GM04503 (cell line): ENCODE measurements at places on chromosomes 12 and 14.

GRCh38 chr14:72063761-72064282, 131.6 kb downstream of the RGS6 start:
- no peak for DNase-seq

- no peak for DNase-seq
Observed at GRCh38 chr12:26334621-26335124, 139.3 kb downstream of the SSPN start.

GRCh38 chr12:8088574-8088973, 6.5 kb downstream of the NECAP1 start:
- DNase-seq, result no peak

GRCh38 chr12:33323823-33324222, 115.8 kb downstream of the SYT10 start:
- no peak for DNase-seq

GRCh38 chr14:29442696-29443095, 485.0 kb downstream of the PRKD1 start:
- peak; percentile 34 for DNase-seq

DNA sequence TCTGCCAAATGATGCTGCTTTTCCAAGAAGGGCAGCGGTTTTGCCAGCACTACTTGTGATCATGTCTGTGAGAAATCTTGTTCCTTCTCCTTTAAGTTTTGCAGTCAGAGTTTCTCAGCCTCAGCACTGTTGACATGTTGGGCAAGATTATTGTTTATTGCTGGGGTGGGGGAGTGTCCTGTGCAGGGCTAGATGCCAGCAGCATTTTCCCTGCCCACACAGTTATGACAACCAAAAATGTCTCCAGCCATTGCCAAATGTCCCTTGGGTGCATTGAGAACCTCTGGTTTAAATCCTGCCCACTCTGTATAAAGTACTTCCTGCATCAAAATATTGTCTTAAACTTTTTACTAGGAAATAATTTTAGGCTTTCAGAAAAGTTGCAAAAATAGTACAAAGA, 20.0 kb downstream of the TMEM132C start:
- DNase-seq, result no peak

DNA sequence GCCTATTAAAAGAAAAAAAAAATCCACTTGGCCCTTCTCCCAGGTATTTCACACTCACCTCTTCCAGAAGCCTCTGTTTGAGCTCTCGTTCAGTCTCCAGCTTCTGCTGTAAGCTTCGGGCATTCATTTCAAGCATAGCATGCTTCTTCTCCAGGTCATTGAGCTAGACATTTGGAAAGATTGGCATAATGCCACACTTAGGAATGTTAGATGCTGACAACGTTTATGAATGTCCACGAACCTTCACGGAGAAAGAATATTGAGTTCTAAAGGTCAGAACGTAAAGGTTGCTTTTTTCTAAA, 60.5 kb downstream of the PRKAB1 start:
- DNase-seq, result no peak

- DNase-seq, result no peak
Observed at GRCh38 chr14:105860615-105861580, 334.5 kb downstream of the TMEM121 start.

GRCh38 chr12:120677765-120678473, 9.0 kb upstream of the MLEC start:
- DNase-seq, result no peak

DNA sequence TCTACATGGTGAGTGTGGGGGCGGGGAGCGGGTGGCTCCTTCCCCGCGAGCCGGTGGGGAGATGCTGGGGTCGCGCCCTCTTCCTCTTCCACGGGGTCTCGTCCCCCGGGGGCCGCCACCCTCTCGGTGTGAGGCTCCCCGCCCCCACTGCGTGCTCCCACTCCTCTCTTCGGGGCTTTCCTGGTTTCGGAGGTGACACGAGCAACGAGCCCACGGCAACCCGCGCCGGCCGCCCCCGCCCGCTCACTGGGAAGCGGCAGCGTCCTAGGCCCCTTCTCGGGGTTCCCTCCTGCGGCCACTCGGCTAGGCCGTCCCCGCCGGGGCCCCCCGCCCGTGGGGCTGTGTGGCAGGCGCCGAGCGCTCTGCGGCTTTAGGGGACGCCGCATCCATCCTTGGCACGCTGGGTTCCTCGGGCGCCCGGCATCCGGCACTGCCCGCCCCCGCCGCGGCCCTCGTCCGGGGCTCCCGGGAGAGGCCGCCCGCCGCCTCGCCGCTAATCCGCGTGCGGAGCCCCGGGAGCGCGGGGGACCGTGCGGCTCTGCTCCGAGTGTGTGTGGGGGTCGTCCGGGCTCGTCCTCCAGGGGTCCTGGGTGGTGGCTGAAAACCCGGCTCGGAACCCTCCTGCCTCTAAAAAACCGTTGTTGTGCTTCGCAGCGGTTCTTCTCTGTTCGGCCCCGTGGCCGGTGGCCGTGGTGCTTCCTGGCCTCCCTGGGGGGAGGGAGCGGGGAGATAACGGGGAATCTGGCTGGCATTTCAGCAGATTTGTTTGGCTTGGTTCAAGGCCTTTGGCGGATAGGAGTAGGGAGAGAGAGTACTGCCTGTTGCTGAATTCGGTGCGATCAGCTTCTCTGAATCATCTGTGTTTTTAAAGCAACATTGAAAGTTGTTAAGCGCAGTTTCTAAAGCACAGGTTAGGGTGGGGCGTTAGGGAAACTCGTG, 1.0 kb downstream of the PCNX1 start:
- no peak for DNase-seq

- no peak for DNase-seq
Observed at GRCh38 chr12:46677749-46678148, 148.0 kb downstream of the SLC38A4 start.

DNA sequence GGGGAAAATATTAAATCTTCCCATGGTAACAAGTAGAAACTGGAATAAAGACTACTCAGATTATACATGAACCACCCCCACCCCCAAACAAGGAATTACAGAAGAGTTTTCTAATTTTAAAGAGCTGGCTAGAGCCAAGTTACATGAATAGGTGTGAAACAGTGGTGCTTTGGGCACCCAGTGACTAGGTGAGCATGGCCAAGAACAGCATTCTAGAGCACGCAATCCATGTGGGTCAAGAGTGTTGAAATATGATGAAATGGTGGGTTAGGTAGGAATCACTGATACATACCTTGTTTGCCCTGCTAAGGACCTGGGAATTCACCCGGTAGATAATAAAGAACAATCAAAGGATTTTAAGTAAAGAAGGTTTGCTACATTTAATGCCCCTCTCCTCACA, 118.1 kb upstream of the SLCO1C1 start:
- no peak for DNase-seq

- no peak for DNase-seq
Observed at GRCh38 chr12:67649570-67650387, 1.2 kb downstream of the DYRK2 start.

DNA sequence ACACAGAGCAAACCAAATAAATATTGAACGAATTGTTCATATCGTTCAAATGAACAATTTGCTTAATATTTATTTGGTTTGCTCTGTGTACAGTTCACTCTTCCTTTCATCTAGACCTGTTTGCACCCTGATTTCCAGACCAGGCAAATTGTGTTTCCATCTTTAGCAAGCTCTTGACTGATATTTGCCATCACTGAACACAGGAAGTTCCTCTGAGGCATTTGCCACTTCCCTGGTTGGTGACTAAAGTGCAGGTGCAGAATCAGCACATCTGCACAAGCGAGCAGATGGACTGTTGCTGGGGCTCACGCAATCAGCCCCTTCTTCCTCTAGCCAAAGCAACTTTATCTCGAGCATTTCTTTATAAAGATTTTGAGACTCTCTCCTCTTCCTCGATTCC, 112.9 kb downstream of the DAAM1 start:
- DNase-seq, result no peak

DNA sequence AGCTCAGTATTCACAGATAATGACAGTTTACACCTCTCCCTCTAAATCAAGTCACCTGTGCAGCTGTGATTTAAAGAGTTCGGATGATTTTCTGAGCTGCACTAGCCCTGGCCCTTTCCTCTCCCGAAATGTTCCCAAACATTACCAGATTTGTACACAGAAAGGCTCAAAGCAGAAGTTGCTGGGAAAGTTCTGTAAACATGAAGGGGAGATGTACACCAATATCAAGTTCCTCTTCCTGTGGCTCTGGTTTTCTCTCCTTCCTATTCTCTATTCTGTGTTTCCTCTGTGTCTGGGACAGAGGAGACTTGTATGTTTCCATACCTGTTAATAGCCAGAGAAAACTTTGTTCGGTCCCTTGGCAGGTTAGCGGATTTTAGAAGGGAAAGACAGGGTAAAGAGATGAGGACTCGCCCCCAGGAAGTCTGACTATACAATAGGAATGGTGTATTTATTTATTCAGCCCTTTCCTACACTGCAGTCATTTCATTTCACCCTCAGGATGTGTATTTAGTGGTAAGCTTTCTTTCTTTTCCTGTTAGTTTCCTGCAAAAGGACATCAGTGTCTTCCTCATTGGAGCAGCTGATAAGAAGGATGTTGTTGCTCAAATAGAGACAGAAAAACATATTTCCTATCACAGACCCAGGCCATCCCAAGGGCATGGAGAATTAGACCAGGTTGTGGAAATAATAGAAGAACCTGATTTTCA, 7.6 kb upstream of the NUMB start:
- no peak for DNase-seq

- DNase-seq, result no peak
Observed at GRCh38 chr12:26017484-26018211, 59.2 kb downstream of the RASSF8 start.

- no peak for DNase-seq
Observed at GRCh38 chr14:73727166-73727565, 13.0 kb upstream of the PNMA1 start.

DNA sequence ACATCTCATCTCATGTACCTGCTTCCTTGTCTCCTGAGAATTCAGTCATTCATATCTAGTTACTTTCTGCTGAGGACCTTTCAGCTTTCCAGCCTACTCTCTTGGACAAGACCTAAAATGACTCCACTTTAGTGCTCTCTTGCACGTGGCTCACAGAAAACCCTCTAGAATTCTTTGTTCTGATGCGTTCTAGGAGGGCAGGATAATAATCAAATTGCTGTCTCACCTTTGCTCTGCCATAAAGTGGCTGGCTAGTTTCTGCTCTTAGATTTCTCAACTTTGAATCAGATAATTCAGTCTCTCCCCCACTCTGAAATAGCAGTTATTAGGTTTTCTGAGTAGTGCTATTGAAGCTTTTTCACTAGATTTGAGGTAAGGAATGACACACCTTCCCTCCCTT, 429.5 kb upstream of the FBXO33 start:
- no peak for DNase-seq

GRCh38 chr12:27974735-27975221, 2.2 kb upstream of the PTHLH start:
- DNase-seq, result no peak

GRCh38 chr12:20154052-20154451, 214.3 kb upstream of the PDE3A start:
- DNase-seq, result no peak

- DNase-seq, result no peak
Observed at GRCh38 chr12:30796891-30797371, 42.2 kb upstream of the CAPRIN2 start.

DNA sequence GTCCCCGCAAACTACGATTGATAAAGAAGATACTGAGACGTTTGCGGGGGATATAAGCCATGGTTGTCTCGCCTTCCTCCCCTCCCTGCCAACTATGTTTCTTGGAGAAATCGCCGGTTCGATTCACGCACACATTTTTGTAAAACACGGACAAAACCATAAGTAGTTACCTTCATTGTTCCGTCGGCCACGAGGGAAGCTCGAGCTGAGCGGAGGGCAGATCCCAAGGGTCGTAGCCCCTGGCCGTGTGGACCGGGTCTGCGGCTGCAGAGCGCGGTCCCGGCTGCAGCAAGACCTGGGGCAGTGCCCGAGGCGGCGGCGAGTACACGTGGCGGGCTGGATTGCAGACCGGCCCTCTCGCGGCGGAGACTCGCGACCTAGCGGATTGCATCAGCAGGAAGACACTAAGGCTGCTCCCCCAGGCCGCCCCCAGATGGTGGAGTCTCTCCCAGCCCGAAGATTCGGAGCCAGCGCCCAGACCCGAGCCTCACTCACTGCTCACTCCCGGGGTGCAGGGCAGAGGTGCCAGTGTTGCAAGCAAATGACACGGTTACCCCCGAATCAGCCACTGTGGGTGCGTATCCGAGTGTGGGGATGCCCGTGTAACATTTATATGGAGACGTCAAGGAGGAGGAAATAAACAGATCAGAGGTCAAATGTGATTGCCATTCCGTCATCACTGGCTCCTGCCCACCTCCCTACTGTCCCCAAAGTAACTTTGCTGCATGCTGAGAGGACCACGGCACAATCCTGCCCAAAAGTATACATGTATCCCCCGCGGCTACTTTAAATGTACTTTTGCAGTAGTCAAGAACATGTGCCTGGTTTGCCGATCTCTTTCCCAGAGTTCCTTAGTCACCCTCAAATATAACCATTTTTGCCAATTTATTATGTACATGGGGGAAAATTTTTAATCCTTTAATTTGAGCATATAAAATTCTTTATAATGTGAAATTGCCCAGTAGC, at the start of gene BCAT1:
Gene BCAT1 (minus strand): TSS at position 345 of the 966 bp plus-strand sequence. CDS start 169 bp downstream, at position 176.
- DNase-seq, result no peak

DNA sequence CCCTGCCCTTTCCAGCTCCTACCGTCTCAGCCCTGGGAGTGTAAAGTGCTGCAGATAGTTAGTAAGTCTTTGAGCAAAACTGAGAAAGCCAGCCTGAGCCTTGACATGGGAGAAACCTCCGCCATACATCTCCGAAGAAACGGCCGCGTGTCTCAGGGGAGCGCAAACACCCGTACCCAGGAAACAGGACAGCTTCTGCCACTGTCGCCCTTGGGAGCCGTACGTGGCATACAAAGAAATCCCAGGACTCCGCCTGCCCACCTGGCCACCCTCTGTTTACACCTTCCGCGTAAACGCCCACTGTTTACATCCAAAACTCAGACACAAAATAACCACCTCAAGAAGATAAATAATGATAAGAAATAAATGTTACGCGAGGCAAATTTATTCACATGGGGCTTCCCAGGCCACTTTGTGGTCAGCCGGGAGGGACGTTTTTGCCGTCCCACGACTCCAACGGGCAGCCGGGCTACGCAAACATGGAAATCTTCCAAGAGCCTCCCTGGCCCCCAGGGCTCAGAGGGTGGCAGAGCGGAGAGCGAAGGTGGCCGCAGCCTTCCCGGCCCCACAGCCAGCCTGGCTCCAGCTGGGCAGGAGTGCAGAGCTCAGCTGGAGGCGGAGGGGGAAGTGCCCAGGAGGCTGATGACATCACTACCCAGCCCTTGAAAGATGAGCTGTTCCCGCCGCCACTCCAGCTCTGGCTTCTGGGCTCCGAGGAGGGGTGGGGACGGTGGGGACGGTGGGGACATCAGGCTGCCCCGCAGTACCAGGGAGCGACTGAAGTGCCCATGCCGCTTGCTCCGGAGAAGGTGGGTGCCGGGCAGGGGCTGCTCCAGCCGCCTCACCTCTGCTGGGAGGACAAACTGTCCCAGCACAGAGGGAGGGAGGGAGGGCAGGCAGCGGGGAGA, at the start of gene BDKRB2:
Gene BDKRB2 (plus strand): TSS at position 689 of the 908 bp plus-strand sequence. CDS start 32,269 bp downstream, outside the sequence.
- DNase-seq, result no peak
